ENCODE measurements at places on chromosomes 6 and 20. TPM values are rescaled to one million over a fixed set of nuclear protein-coding genes. Genes with fewer than 3 reads are reported as not detected.

The TFAP2D gene
- not detected for total RNA-seq

The SLC22A1 gene
- 0.98 TPM for total RNA-seq

The MEI4 gene
- not detected for total RNA-seq

The RFX6 gene
- not detected for total RNA-seq

The FAM209B gene
- not detected for total RNA-seq

The HDGFL1 gene
- not detected for total RNA-seq

The FNDC11 gene
- 1.1 TPM for total RNA-seq

The GPLD1 gene
- total RNA-seq, result 0.81 TPM

The HRH3 gene
- total RNA-seq, result not detected

The IMPG1 gene
- not detected for total RNA-seq

The KIF25 gene
- not detected for total RNA-seq

The AP5S1 gene
- 17.9 TPM for total RNA-seq

The ADGRF4 gene
- 0.25 TPM for total RNA-seq

The RRAGD gene
- total RNA-seq, result 4.7 TPM

The MYH7B gene
- total RNA-seq, result 0.76 TPM

The TENT5A gene
- total RNA-seq, result 2.7 TPM

The AURKA gene
- total RNA-seq, result 5.2 TPM

The PRSS35 gene
- 0.16 TPM for total RNA-seq

The PRDM1 gene
- 0.38 TPM for total RNA-seq

The TBXT gene
- not detected for total RNA-seq

The WFDC12 gene
- total RNA-seq, result not detected

The HLA-DQA1 gene
- total RNA-seq, result not detected

The SLC29A1 gene
- total RNA-seq, result 145 TPM

The LGSN gene
- total RNA-seq, result not detected

The NEURL2 gene
- 9.5 TPM for total RNA-seq

The PRKN gene
- total RNA-seq, result 4.4 TPM
